Naive B cell (primary cell): ENCODE measurements at places on chromosomes 6 and 20. TPM values are rescaled to one million over a fixed set of nuclear protein-coding genes. Genes with fewer than 3 reads are reported as not detected.
A peak's percentile ranks its signal among the peaks of the same experiment; 100 is the strongest.

The PRL gene
- polyA plus RNA-seq, result not detected

The TMEM200A gene
- polyA plus RNA-seq, result not detected

DNA sequence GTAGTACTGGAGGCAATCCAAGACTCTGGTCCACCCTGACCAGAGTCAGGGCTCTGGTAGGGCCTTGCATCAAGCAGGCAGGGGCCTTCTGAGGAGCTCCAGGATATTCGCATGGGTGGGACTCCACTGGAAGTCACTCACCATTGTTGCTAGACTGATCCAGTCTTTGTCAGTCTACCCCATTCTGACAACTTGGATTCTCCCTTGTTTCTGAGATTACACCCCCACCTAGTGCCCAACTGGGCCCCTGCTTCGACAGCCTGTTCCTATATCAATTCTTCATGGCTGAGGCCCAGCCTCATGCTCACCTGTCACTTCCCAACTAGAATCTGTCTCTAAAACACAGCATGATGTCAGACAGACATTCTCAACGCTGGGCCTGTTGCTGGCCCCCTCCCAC is 5.2 kb downstream of the SLC35D3 start:
- DNase-seq, result no peak
- H3K4me3 ChIP-seq, result no peak overlapping the region
- H3K27ac ChIP-seq, result no peak overlapping the region

DNA sequence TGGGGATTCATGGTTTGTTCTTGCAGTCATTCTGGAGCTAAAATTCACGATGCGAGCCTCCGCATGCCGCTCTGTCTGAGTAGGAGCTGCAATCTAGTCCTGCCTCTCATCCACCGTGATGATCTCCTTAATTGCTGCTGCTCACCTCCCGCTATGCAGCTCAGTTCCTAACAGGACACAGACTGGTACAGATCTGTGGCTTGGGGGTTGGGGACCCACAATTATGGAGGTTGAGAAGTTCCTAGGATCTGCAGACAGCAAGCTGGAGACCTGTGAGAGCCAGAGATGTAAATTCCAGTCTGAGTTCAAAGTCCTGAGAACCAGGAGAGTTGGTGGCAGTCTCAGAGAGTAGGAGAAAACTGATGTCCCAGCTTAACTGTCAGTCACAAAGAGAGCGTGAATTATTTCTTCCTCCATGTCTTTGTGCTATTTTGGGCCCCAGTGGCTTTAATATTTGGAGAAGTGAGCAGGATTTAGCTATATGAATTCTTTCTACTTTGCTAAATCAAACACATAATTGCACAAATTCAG is 378.7 kb upstream of the MAN1A1 start:
- no peak overlapping the region for H3K27ac ChIP-seq
- no peak overlapping the region for H3K4me3 ChIP-seq
- DNase-seq, result no peak
- no peaks in the 10 kb centered on the region for H3K27me3 ChIP-seq
- no peaks in the 10 kb centered on the region for H3K36me3 ChIP-seq
- H3K4me1 ChIP-seq, result peaks cover 3% of the 10 kb centered on the region

- H3K4me3 ChIP-seq, result no peak overlapping the region
- no peaks in the 10 kb centered on the region for H3K4me1 ChIP-seq
- DNase-seq, result no peak
- no peaks in the 10 kb centered on the region for H3K27me3 ChIP-seq
- H3K27ac ChIP-seq, result no peak overlapping the region
Observed at GRCh38 chr20:13817342-13817741, 32.5 kb downstream of the NDUFAF5 start.

- peaks cover 10% of the 10 kb centered on the region for H3K27me3 ChIP-seq
- no peak for DNase-seq
- no peak overlapping the region for H3K4me3 ChIP-seq
- no peaks in the 10 kb centered on the region for H3K4me1 ChIP-seq
Observed at GRCh38 chr6:125950293-125950692, 6.3 kb upstream of the HINT3 start.

GRCh38 chr6:133428295-133428694 is 187.1 kb downstream of the EYA4 start:
- H3K27ac ChIP-seq, result no peak overlapping the region
- no peak for DNase-seq
- no peaks in the 10 kb centered on the region for H3K4me1 ChIP-seq
- no peaks in the 10 kb centered on the region for H3K27me3 ChIP-seq
- no peak overlapping the region for H3K4me3 ChIP-seq

- H3K36me3 ChIP-seq, result peaks cover 5% of the 10 kb centered on the region
- H3K4me1 ChIP-seq, result peaks cover 19% of the 10 kb centered on the region
- no peaks in the 10 kb centered on the region for H3K27me3 ChIP-seq
- no peak overlapping the region for H3K4me3 ChIP-seq
- H3K27ac ChIP-seq, result no peak overlapping the region
- peak; percentile 70 for DNase-seq
Observed at GRCh38 chr6:113857556-113858479, 673 bp downstream of the MARCKS start.

DNA sequence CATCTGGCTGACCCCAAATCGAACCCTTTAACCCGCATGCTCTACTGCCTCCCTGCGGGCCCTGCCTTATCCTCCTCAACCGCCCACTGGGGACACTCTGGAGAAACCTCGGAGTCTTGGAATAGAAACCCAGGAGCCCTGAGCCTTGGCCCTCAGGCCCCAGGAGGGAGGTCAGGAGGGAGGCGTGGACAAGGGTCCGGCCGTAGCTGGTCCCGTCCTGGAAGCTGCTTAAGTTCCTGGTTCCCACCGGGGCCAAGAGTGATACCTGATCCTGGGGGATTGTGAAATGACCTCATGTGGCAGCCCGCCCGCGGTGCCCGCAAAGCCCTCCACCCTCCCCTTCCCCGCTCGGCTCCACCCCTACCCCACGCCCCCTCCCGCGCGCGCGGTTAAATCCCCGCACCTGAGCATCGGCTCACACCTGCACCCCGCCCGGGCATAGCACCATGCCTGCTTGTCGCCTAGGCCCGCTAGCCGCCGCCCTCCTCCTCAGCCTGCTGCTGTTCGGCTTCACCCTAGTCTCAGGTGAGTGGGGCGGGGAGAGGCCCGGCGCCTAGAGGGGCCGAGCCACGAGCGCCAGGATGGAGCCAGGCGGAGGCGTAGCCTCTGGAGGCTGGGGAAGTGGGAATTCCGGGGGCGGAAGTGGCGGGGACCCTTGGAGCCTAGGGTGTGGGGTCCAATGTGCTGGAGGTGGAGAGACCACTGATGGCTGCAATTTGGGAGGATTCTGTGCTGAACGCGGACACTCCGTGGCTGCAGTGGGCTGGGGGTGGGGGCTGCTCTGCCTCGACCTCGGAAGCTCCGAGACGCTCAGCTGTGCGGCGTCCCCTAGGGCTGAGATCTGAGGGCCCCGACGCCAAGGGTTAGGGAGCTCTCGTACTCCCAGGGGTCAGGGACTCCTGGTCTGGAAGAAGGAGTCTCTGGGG is at the start of gene WFDC2:
Gene WFDC2, plus strand, starts transcription at position 418 of the 926 bp plus-strand sequence. Its CDS starts 29 bp downstream, at position 447.
- no peaks in the 10 kb centered on the region for H3K36me3 ChIP-seq
- no peak within 1 kb of the TSS for H3K27ac ChIP-seq
- no peak for DNase-seq
- peaks cover 18% of the 10 kb centered on the region for H3K4me1 ChIP-seq
- peak within 1 kb of the TSS; percentile 69 for H3K4me3 ChIP-seq

- H3K36me3 ChIP-seq, result peaks cover 9% of the 10 kb centered on the region
- peaks cover 22% of the 10 kb centered on the region for H3K27me3 ChIP-seq
- no peak overlapping the region for H3K4me3 ChIP-seq
Observed at GRCh38 chr6:4451081-4451480, 315.7 kb upstream of the ECI2 start.

The HMGCLL1 gene
- not detected for polyA plus RNA-seq

- H3K36me3 ChIP-seq, result peaks cover 22% of the 10 kb centered on the region
- H3K4me3 ChIP-seq, result no peak overlapping the region
- no peaks in the 10 kb centered on the region for H3K27me3 ChIP-seq
- no peak for DNase-seq
- no peak overlapping the region for H3K27ac ChIP-seq
Observed at GRCh38 chr6:111586554-111586953, 19.1 kb downstream of the TRAF3IP2 start.

DNA sequence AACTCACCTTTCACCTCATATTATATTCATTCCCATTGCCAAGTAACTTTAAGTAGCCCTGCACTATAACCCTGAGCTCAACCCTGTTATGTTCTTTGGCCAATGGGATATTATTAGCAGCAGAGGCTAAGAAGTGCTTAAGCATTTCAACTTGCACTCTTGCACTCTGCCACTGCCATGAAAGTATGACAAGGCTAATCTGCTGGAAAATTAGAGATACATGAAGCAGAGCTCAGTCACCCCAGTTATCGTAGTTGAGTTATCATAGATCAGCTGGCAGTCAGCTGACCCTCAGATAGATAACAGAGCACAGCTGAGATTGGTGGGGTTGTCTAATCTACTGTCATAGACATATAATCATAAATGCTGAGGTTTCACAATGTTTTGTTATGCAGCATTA is 209.4 kb upstream of the RUNX2 start:
- H3K36me3 ChIP-seq, result no peaks in the 10 kb centered on the region
- DNase-seq, result no peak
- H3K27me3 ChIP-seq, result no peaks in the 10 kb centered on the region
- no peak overlapping the region for H3K27ac ChIP-seq
- no peak overlapping the region for H3K4me3 ChIP-seq

The RBM39 gene
- 85.4 TPM for polyA plus RNA-seq

The PBOV1 gene
- polyA plus RNA-seq, result not detected

The SLC17A1 gene
- not detected for polyA plus RNA-seq

- no peak overlapping the region for H3K4me3 ChIP-seq
- no peak overlapping the region for H3K27ac ChIP-seq
- no peak for DNase-seq
- H3K27me3 ChIP-seq, result no peaks in the 10 kb centered on the region
Observed at GRCh38 chr6:44133003-44133931, 5.9 kb downstream of the TMEM63B start.

DNA sequence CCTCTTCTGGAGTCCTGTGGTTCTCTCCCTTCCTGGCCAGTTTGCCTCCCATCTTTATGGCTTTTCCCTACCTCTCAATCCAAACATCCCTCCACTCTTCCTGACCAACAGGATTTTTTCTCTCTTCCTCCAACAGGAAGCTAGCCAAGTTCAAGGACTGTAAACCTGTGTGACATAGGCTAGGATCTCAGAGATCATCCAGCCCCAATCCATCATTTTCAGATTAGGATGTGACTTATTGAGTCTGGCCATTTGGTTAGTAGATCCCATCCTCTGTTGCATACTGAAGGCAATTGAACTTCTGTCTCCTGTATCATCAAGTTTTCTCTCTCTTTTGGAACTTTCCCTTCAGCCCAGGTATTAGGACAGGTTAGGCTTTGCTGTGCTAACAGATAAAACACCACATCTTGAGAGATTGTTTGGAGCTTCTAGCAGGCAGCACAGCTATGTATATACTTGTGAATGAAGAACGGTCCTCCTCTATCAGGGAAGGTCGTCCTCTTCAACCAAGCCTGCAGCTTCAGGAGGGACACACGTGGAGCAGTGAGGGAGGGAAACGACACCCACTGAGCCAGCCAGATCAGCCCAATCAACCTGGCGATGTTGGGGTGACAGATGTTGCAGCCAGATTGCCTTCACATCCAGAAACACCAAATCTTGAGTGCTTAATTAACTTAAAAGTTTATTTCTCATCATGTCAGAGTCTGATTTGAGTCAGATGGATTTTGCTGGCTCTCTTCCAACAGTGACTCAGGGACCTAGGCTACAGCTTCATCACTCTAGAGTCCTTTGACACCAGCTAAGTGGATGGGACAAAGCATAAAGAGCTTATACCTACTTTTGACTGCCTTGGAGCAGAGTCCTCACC is 106.8 kb downstream of the GJA10 start:
- H3K4me1 ChIP-seq, result peaks cover 22% of the 10 kb centered on the region
- no peaks in the 10 kb centered on the region for H3K27me3 ChIP-seq
- no peak overlapping the region for H3K27ac ChIP-seq

- DNase-seq, result no peak
- no peaks in the 10 kb centered on the region for H3K4me1 ChIP-seq
- H3K27ac ChIP-seq, result no peak overlapping the region
- no peaks in the 10 kb centered on the region for H3K27me3 ChIP-seq
- no peaks in the 10 kb centered on the region for H3K36me3 ChIP-seq
- H3K4me3 ChIP-seq, result no peak overlapping the region
Observed at GRCh38 chr20:63313349-63314014, 20.5 kb downstream of the COL20A1 start.
